ENCODE measurements at places on chromosomes 1 and 21. TPM values are rescaled to one million over a fixed set of nuclear protein-coding genes. Genes with fewer than 3 reads are reported as not detected.

ZDHHC18 gene
- polyA plus RNA-seq, result 15.7 TPM

PACC1 gene
- 11.9 TPM for polyA plus RNA-seq

FASLG gene
- polyA plus RNA-seq, result 0.04 TPM

TSPAN1 gene
- 2.1 TPM for polyA plus RNA-seq

PLEKHN1 gene
- polyA plus RNA-seq, result 3.2 TPM

HSD11B1 gene
- polyA plus RNA-seq, result not detected

Data from A549 (cell line).